ENCODE measurements at places on chromosomes 3 and 15. TPM values are rescaled to one million over a fixed set of nuclear protein-coding genes. Genes with fewer than 3 reads are reported as not detected.

CD96 gene
- 80.9 TPM for total RNA-seq

WNT7A gene
- total RNA-seq, result 0.38 TPM

JAGN1 gene
- 59.0 TPM for total RNA-seq

PPP1R14D gene
- not detected for total RNA-seq

SAMD7 gene
- total RNA-seq, result not detected

LRRC31 gene
- total RNA-seq, result not detected

TNFSF10 gene
- 41.9 TPM for total RNA-seq

GPR149 gene
- not detected for total RNA-seq

HRG gene
- not detected for total RNA-seq

DNA sequence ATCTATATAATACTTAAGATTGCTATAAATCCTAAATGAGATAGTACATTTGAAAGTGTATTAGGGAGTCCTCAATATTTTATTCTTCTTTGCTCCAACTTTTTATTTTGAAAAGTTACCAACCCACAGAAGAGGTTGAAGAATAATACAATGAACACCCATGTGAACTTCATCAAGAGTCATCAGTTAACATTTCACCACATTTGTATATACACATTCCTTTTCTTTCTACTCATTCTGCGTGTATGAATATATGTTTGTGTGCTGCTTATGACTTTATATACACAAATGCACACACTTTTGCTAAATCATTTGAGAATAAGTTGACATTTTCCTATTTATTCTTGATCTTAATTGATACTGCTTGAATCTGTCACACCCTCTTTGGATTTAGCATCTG, 193.3 kb upstream of the CGNL1 start:
- no peak for DNase-seq

DNA sequence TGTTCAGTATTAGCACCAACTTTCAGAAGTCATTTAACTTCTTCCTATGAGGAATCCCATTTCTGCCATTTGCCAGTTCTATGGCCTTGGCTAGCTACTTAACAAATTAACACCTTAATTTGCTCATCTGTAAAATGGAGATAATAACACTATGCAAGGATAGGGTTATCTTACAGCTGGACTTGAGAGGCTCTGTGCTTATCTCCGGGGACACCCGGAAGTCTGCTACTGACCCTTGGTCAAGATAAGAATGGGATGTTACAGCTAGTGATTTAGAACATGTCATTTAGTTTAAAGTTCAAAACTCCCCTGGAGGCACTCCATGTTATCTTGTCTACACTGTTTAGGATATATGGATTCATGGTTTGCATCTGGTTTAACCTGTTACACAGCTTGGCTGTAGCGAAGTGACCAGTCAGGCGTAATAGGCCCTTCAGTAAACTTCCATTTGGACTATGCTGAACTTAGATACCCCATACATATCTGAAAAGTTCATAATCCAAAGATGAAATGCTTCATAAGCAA, 156.0 kb upstream of the CD96 start:
- DNase-seq, result no peak

GRCh38 chr3:125281381-125281780, 68.8 kb upstream of the SLC12A8 start:
- DNase-seq, result no peak

DNA sequence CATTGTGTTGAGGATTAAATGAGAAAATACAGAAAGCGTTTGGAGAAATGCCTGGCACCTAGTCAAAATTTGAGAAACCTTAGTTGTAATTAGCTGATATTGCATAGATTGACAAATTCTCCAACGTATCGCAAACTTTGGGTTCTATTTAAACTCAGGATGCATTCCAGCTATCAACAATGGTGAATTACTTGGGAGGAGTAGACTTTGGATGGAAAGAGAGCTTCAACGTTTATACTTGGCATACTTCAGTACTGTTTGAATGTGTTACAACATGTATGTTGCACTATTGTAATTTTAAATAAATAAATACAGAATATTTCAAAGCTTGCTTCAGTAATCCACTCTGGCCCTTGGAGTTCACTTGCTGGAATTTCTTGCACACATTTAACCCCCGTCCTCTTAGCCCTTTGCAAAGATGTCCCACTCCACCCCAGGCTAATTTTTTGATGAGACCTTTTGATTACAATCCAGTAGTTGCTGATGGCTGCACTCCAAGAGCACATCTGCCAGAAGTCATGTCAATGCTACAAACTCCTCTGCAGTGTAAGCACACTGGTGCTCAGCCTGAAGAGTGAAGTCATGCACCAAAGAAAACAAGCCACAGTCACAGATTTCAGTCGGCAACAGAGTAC, 4.7 kb upstream of the DIS3L start:
- no peak for DNase-seq

DNA sequence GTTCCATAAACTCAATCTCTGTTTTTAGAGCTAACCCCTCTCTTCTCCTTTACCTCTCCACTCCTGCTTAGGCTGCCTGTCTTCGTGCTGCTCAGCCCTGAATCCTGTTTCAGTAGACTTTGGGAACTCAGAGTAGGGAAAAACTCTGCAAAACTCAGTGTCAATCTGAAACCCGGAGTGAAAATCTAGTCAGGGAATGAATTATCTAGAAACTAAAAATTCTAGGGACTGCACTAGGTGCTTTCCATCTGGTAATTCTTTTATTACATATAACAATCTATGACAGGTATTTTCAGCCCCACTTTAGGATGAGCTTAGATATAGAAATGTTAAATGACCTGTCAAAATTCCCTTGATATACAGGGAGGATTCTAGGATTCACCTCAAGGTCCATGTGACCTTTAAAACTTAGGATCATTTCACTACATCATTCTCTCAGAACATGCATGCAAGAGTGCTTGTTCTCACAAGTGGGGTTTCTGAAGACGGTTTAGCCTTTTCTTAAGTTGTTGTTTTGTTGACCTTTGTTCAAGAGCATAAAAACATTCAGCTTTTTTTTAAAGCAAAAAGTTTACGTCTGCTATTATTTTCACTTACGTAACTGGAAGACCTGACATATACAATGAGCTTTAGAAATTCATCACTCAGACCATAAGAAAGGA, 108.2 kb upstream of the MBNL1 start:
- no peak for DNase-seq

DNA sequence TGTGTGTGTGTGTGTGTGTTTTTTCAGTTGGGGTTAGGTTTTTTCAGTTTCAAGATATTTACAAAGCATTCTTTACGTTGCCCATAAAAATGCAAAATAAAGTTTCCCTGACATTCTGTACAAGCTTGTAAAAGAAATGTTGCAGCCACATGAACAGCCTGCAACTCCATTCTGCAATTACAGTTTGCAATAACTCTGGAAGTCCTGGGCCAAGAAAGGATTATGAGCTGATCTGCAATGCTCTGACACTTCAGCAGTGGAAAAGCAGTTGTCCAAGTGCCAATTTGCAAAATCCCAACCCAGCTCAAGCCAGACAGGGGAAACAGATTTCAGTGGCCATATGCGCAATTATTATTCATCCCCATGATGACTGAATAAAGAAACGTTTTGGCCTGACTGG, 322.1 kb downstream of the MEX3B start:
- no peak for DNase-seq

DNA sequence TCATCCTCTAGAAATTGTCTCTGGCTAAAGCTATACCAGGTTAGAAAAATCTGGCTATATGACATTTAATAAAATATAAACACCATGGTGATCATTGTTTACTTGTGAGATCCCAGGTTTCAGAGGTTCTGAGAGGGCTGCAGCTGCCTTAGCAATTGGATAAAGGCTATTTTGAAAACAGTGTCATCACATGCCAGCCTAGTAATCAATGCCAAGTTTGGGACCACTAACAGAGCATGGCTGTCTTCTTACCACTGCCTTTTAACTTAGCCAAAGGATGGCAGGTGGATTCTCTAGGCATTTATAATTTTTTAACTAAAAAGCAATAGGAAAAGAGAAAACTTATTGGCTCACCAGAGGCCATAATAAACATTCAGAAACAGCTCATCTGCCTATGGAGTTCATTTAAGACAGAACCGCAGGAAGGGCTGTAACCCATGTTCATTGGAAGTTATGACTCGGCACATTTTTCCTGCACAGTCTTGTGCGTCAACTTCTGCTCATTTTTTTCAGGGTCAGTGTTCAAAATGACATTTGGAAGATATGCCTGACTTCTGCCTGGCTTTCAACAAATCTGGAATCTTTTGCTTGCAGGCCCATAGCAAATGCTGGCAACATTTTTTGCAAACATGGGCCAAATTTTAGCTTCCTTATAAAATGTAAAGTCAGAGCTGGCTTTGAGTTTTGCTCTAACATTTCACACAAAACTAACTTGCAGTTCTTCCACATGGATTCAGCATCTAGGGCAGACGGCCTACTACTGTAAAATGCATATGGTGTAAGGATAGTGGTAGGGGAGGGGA, 476.0 kb upstream of the TBL1XR1 start:
- DNase-seq, result no peak

- peak; percentile 13 for DNase-seq
Measured at GRCh38 chr3:149273096-149273751, 51.6 kb upstream of the CP start.

GRCh38 chr3:188607805-188608315, 453.9 kb downstream of the LPP start:
- DNase-seq, result no peak

DNA sequence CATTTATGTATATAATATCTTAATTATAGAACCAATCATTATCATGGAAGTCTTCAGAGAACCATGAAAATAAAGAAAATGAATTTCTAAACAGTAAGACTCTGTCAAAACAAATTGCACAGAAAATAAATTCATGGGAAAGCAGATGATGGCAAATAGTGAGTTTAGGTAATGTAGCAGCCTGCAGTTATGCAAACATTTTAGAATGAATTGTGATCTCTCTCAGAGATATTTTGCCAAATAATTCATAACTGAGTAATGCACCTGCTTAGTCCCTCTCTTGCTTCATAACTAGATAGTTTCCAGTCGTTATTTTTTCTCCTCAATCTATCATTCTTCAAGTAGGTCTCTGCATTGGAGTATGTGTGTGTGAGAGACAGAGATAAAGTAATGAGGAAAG, 492.7 kb upstream of the THBS1 start:
- DNase-seq, result no peak

- peak; percentile 58 for DNase-seq
Measured at GRCh38 chr3:12868039-12869034, 27.0 kb upstream of the RPL32 start.

DNA sequence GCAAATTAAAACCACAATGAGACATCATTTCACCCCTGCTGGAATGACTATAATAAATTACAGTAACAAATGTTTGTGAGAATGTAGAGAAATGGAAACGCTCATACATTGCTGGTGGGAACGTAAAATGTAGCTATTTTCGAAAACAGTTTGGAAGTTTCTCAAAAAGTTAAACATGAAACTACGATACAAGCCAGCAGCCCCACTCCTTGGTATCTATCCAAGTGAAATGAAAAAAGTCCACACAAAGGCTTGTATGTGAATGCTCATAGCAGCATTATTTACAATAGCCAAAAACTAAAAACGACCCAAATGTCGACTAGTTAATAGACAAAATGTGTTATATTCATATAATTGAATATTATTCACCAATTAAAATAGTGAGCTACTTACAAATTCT, 22.9 kb upstream of the CFAP20DC start:
- DNase-seq, result no peak

DNA sequence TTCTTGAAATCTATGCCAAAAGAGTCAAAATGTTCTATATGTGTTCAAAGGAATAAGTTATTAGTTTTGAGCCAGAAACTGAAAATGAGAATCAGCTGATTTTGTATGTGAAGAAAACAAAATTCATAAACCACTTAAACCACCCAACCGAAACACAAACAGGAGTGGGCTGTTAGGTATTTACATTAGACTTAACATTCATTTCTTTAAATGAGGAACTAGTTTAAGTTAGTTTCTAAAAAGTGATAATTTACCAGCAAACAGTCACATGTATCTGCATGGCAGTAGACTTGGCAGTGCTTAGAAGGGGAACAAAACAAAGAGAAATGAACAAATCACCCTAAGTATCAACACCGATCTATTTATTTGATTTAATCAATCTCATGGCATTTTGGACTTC, 128.0 kb downstream of the GMNC start:
- no peak for DNase-seq

DNA sequence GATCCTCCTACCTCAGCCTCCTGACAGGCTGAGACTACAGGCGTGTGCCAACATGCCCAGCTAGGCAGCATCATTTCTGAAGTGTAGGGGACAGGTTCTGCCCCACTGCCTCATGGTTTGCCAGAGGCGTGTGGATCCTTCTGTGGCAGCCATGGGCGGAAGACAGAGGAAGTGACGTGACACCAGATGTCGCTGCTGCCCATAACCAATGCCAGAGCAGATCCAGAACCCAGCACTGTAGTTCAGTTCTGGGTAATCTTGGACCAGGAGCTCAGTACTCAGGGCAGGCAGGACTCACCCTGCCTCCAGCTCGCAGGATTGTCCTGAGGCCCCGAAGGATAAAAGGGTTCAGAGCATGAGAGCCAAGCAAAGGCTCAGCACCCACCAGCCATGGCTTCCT, 8.2 kb downstream of the RBPMS2 start:
- no peak for DNase-seq
